ENCODE measurements at places on chromosomes 6 and 20. TPM values are rescaled to one million over a fixed set of nuclear protein-coding genes. Genes with fewer than 3 reads are reported as not detected.

Gene SALL4
- total RNA-seq, result not detected

DNA sequence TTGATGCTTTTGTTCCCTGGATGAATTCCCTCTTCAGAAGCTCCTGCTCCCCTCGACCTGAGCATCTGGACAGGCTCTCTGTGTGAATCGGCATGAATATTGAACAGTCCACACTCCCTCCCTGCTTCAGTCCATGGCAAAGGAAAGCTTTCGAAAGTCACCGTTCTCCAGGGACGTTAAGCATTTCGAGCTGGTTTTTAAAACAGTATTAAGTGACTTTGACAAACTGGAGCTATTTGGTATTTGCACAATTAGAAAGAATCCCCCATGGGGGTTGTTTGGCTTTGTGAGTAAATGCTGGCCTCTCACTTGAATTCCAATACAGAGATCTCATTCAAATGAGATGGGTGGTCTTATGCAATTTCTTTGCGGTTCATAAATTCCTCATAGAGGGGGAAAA is 85.3 kb upstream of the TIAM2 start:
- no peak for DNase-seq

GRCh38 chr20:62891111-62891510 is 29.5 kb upstream of the TCFL5 start:
- peak; percentile 27 for DNase-seq

DNA sequence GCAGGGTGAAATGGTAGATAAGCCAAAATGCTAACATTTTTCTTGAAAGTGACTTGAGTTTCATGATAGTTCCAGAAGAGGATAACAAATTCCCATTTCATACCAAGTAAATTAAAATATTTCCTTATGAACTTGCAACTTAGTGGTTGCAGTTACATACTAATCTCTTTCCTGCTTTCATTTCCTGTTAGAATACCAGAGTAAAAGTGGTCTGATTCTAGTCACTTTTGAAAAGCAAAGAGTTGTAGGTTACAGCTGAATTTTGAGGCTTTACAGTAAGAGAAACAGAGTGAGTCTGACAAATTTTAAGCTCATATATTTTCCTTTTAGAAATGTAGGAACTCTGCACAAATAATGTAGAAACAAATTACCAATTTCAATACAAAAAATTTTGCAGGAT is 117.4 kb downstream of the ZFAND3 start:
- DNase-seq, result no peak

Gene SOBP
- under 0.01 TPM for total RNA-seq

- DNase-seq, result peak; percentile 43
These were observed 536.0 kb downstream of the RFPL4B start for GRCh38 chr6:112883095-112883494.

Gene SLC22A16
- not detected for total RNA-seq

GRCh38 chr6:39295611-39296011 is 18.6 kb downstream of the KCNK17 start:
- DNase-seq, result no peak

DNA sequence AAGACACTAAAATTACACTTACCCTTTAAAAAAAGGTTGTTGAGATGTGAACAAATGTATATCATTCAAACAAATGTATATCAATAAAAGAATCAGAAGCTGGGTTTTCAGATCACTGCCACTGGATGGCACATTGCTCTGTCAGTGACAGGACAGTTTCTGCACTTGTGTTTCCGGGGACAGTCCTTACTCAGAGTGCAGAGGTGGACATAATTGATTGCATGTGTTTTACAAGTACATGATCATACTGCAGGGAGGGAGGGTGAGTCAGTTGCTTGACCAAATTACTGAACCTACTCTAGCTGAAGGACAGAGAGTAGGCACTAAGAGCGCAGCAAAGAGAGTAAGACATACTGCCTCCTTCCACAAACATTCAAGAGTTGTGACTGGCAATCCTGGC is 302.3 kb downstream of the TENT5A start:
- DNase-seq, result peak; percentile 30

- DNase-seq, result no peak
These were observed 74.0 kb downstream of the PTPRA start for GRCh38 chr20:2946988-2947961.

DNA sequence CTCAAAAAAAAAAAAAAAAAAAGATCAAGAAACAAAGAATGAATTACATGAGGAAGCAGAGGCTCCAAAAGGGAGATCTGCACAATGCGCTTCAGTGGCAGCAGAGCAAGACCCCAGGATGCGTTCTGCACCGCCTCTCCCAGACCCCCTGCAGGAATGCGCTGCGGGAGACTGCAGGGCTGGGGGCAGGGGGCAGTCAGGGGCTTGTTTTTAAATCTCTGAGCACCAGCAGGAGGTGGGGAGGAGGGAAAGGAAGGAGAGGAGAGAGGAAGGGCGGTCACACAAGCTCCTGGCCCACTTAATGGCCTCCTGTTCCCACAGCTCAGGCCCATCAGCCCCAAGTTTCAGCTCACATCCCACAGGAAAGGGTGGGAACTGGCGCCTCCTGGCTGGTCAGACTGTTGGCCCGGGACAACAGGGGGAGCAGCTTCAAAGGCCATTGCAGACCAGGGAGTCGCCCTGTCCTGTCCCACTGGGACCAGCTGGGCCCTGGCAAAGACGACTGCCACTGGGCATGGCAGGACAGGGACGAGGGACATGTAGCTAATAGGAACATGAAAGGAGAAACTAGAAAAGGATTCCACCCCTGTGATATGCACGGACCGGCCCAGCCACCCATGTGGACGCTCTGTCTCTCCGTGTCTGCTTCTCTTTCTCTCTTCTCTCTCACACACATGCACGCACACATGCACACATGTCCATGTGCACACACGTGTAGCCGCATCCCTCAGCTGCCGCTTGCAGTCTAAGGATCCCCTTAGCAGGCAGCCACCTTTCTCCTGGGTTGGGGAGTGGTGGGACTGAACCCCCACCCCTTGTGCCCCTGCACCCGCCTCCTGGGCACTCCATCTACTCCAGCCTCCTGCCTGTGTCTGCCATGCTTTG is 34.7 kb downstream of the TFEB start:
- no peak for DNase-seq

Gene HCRTR2
- total RNA-seq, result not detected

GRCh38 chr6:41801380-41801779 is 13.9 kb downstream of the TOMM6 start:
- no peak for DNase-seq

Gene GJA1
- total RNA-seq, result 8.3 TPM

Gene ADGRB3
- not detected for total RNA-seq

DNA sequence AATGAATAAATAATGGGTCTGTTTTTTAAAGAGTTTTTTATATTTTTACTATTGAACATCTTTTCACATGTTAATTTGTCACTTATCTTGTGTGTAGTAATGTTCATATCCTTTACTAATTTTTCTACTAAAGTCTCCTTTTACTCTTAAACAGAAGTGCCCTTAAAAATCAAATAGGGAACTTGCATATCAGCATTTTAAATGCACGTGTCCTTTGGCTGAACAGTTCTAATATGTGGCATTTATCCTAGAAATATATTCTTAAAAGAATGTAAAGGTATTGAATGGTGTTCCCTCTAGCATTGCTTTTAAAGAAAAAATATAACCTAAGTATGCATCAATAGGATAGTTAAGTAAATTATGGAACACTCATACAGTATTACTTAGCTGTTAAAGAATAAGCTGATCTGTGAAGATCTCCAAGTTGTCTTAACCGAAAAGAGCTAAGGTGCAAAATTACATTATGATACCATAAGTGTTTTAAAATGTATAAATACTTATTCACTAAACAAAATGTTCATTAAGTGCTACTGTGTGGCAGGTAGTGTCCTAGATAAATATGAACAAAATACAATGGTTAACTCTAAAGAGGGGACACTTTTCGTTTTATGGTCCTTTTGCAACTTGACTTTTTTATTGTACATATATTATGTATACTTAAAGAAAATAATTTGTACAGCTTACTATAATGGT is 631 bp upstream of the PGBD1 start:
- DNase-seq, result no peak

DNA sequence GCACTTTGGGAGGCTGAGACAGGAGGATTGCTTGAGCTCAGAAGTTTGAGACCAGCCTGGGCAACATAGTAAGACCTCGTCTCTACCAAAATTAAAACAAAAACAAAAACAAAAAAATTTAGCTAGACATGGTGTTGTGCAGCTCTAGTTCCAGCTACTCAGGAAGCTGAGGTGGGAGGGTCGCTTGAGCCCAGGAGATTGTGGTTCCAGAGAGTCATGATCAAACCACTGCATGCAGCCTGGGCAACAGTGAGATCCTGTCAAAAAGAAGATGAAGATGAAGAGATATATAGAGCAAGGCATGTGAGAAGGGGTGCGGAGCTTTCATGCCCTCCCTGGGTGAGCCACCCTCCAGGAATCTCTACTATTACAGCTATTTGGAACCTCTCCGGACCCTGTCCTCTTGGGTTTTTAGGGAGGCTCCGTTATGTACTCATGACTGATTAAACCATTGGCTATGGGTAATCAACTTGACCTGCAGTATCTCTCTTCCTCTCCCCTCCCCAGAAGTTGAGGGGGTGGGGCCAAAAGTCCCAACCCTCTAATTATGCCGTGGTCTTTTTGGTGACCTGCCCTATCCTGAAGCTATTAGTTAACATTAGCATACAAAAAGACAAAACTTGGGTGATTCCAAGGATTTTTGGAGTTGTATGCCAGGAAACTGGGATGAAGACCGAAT is 9.0 kb downstream of the POLH start:
- DNase-seq, result peak; percentile 50

Gene SMIM26
- total RNA-seq, result 84.3 TPM

DNA sequence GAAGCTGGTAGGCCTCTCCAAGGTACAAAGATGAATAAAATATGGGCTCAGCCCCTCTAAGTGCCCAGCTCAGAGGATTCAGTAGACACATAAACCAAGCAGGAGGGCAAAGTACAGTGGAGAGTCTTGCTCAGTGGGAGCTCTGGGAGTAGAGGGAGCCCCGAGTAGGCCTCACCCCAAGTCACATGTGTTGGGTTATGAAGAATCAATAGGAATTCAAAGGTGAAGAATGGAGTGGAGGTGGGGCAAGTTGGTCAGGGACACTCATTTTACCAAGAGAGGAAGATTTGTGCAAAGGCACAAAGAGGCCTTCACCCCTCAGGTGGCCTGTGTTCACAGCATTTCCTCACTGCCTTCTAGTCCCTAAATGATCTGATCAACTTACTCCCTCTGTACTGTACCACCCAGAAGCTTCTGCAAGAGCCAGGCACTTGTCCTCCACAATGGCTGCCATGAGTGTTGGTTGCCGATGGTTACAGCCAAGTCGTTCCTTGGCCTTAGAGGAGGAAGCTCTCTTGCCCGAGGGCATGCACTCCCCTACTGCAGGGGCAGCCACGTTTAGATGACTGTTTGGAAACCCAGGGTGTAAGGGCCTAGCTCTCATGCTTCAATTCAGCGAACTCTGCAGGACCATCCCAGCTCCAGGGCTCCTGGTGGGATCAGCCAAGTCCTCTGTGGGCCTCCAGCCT is 6.7 kb upstream of the CDKN1A start:
- DNase-seq, result no peak

Gene APOM
- total RNA-seq, result 3.9 TPM

GRCh38 chr6:3292431-3293197 is 33.9 kb downstream of the PSMG4 start:
- no peak for DNase-seq

GRCh38 chr20:38108986-38109541 is 56.0 kb downstream of the TGM2 start:
- DNase-seq, result peak; percentile 63

DNA sequence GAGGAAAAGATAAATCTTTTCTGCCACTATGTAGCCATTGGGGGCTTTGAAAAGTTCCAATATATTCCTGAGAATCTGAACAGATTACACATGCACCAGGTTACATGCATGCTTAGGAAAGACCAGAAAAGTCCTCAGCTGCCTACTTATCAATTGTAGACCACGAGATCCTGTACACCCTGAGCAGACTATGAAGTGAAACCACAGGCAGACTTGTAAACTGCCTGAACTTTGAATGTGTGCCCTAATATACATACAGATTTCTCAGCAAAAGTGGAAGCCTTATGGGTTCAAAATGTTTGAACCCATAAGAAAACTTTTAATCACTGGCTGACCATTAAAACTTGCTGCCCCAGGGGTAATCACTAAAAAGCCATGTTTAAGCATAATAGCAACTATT is 273.5 kb upstream of the RUNX2 start:
- peak; percentile 41 for DNase-seq

DNA sequence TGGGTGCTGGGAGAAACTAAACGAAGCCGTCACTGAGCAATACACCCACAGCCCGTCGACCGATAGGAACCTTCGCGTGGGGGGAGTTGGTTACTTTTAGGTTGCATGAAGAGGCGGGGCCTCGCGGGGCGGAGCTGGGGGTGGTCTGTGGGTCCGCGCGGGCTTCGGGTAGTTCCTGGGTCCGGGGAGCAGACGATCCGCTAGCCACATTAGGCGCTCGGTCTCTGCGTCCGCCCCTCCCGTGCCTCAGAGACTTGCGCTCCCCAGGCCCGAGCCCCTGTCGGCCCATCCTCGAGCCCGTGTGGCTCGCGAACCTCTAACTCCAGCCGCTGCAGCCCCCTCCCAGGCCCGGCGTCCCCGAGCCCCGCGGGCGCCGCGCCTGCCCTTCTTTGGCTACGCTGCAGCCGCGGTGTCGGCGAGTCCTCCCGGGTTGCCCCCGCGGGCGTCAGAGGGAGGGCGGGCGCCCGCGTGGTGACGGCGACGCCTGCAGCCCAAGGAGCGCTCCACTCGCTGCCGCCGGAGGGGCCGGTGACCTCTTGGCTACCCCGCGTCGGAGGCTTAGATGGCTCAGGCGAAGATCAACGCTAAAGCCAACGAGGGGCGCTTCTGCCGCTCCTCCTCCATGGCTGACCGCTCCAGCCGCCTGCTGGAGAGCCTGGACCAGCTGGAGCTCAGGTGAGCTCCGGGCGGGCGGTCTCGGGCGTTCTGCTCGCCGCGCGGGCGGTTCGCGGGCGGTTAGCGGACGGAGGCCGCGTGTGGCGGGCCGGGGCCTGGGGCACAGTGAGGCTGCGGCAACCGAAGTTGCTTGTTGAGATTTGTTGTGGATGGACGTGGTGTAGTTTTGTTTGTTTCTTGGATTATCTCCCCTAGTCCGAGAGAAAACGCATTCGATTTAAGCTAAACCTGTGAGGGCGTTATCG is at the start of gene BAG2:
BAG2 (plus strand) TSS at position 191 of the 920 bp plus-strand sequence; CDS start at position 563, 372 bp downstream.
- peak; percentile 92 for DNase-seq

DNA sequence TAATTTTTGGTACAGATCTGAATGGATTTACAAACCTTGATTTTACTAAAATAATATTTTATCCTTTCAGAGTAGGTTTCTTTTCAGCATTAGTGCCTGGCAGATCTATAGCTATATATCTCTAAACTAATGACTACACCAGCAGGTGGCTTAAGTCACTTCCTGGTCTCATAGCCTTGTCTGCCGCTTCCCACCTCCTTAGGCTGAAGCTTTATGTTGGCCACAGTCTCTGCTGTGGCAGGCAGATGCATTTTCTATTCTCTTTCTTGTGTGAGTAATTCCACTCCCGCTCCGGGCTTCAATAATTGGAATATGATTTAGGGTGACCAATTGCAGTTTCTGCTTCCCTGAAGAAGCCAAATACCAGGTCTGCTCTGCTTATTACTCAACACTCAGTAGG is 226.8 kb upstream of the HS3ST5 start:
- DNase-seq, result no peak

- no peak for DNase-seq
These were observed 73.9 kb downstream of the PLG start for GRCh38 chr6:160775792-160776580.

Measured in LHCN-M2 (cell line).